ENCODE measurements at places on chromosomes 6 and 20.

DNA sequence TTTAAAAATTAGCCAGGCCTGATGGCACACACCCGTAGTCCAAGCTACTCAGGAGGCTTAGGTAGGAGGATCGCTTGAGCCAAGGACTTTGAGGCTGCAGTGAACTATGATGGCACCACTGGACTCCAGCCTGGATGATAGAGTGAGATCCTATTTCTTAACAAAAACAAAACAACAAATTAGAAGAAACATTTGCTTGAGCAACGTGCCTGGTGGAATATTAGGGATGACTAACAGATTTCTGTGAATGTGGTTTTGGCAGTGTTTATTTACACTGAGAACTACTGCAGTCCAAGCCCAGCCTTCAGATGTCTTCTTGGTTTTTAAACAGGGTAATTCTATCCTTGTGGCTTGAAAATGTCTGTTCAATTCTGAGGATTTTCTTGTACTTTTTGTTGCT is 9.2 kb downstream of the PPP1R3G start:
- no peak for DNase-seq

GRCh38 chr20:49484180-49485140 is 2.0 kb upstream of the KCNB1 start:
- DNase-seq: peak; percentile 89

- DNase-seq: no peak
Measured at GRCh38 chr6:17673543-17674254, 33.0 kb downstream of the NUP153 start.

DNA sequence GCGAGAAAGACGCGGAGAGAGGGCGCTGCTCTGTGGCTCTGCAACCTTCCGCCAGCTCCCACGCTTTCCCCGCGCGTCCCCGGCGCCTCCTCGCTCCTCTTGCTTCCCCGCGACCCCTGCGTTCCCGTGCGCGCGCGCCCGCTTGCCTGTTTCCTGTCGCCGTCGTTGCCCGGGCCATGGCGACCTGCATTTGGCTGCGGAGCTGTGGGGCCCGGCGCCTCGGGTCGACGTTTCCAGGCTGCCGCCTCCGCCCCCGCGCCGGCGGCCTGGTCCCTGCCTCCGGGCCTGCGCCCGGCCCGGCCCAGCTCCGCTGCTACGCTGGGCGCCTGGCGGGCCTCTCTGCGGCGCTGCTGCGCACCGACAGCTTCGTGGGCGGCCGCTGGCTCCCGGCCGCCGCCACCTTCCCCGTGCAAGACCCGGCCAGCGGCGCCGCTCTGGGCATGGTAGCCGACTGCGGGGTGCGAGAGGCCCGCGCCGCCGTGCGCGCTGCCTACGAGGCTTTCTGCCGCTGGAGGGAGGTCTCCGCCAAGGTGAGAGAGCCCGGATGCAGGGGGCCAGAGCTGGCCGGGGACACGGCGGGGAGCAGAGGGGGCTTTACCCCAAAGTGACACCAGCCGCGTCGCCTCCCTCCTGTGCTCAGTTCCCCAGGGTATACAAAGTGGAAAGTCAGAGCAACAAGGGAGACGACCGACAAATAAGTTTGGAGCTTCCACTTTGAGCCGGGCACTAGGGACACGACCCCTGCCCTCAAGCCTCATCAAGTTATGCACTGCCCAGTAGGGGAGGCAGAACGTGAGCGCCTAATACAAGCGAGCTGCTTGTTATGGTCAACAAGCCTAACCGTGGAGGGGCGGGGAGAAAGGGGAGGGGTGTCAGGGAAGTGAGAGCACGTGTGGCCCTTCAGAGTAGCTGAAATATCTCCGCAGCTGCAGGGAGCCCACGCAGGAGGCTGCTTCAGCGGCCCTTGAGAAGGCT is at the start of gene ALDH5A1:
TSS of gene ALDH5A1 (plus strand) at position 149 of the 975 bp plus-strand sequence. CDS start at position 177, 28 bp downstream.
- DNase-seq: peak; percentile 84

- no peak for DNase-seq
Measured at GRCh38 chr6:51511081-51511480, 576.3 kb downstream of the PKHD1 start.

GRCh38 chr20:24598346-24598745 is 128.9 kb downstream of the SYNDIG1 start:
- DNase-seq: no peak

DNA sequence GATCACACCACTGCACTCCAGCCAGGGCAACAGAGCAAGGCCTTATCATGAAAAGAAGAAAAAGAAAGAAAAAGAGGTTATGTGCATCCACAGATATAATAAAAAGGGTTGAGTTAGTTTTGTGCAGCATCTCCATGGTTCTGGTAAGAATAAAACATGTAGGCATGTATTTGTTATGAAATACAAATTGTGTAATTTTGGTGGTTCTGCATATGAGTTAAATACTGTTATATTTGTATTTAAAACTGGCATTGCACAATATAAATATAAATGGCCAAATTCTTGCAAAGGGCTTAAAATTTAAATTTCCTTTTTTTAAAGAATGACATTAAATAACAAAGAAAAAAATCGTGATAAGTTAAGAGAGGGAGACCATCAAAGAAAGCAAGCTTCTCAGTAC is 159.1 kb upstream of the PREP start:
- no peak for DNase-seq

- no peak for DNase-seq
Measured at GRCh38 chr6:1127129-1127528, 184.8 kb upstream of the FOXQ1 start.

DNA sequence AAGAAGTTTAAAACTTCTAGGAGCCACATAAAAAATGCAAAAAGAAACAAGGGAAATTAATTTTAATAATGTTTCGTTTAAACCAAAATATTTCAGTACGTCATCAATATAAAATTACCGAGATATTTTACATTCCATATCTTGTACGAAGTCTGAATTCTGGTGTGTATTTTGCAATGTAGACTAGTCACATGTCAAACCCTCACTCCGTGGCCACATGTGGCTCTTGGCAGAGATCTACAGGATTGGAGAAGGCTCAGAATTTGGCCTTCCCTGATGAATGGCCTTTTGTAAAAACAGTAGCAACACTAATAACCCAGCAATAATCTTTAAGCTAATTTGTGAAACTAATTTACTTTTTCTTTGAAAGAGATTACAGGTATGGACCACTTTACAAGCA is 217.1 kb downstream of the PRL start:
- DNase-seq: no peak

DNA sequence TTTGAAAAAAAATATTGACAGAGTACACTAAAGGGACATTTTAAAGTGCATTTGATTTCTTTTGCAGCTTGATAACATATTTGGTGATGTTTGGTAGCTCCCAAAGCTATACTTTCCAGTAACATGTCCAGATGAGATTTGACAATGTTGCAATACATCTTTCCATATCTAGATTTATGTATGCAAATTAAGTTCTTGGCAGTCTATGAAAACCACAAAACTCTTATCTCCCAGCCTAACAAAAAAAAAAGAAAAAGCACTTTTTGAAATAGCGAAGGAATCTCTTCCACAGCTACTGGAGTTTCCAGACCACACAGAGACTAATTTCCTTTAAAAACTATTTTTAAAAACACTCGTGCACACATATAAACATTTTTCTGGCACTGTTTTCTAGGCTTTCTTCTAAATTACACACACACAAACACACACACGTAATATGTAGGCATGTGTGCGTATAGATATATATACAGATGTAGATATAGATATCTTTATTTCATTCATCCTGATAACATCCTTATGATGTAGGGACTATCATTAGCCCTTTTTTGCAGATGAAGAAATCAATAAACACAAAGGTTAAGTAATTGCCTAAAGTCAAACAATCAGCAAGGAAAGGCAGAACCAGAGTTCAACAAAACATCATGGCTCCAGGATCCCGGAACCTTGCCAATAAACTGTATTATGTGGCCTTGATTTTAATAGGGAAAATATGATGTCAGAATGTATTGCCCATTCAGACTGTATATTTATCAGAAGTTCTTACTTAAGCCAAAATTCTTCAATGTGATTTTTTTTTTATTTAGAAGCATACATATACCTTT is 93.3 kb downstream of the ADGRB3 start:
- DNase-seq: no peak

DNA sequence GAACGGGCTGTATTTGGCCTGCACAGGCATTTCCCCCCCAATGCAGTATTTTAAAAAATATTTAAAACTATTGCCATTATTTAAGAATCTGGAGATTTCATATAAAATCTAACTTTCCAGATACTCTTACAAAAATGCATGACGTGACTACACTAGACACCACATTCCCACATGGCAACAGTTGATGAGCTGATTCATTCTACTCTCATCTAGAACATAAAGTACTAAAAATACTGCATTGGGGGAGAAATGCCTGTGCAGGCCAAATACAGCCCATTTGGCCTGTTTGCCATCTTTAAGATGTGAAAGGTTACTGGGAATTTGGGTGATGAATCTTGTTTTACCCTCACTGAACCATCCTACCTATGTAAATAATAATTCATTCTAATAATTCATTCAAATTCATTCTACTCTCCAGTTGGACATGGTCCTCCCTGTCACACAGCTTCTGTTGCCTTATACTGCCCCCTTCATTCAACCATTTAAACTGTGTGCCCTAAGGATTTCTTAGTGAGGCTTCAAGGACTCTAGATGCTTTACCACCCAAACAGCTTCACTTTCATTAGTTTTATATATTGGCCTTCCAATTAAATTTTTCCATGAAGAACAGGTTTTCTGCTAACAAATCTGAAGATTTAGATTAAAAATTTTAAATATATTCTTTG is 6.9 kb upstream of the ZSCAN16 start:
- DNase-seq: no peak

DNA sequence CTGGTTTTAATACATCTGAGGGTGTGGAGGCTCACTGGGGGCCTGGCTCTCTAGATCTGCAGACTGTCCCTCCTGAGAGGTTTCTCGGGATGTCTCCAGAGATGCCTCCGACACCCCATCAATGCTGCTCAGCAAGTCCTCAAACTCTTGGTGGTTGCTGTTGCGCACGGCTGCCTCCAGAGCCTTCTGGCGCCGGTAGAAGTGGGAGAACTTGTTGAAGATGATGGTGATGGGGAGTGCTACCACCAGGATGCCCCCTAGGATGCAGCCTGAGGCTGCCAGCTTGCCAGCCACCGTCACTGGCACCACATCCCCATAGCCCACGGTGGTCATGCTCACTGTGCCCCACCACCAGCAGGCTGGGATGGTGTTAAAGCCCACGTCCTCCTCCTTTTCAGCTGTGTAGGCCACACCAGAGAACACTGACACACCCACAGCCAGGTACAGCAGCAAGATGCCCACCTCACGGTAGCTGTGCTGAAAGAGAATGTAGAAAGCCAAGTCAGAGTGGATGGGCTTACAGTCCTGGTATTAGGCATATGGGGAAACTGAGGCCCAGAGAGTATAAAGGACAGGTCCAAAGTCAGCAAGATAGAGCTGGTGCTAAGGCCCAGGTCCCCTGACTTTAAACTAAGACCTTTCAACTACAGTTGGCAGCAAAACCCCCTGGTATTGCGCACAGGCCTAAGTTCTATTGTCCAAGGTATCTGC is 5.9 kb downstream of the KCNS1 start:
- no peak for DNase-seq
